GM03348 (cell line): ENCODE measurements at places on chromosomes 16 and 17.
A peak's percentile ranks its signal among the peaks of the same experiment; 100 is the strongest.

DNA sequence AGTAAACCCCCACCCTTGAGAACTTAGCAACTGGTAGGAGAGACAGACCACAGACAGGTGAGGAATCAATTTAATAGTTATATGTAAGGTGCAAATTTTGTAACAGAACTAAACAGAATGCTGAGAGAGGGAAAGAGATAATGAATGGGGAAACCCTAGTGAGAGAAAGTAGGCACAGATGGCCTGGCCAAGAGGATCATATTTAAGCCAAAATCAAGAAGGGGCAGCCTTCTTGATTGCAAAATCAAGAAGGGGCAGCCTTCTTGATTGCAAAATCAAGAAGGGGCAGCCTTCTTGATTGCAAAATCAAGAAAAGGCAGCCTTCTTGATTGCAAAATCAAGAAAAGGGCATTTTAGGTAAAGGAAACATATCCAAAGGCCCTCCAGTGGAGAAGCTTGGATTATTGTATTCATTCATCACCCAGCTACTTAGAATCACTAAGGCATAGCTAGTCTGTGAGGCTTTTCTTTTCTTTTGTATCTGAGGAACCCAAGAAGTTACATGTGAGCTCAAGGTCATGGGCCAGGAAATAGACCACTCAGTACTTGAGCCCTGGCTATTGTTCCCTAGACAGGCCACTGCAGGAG, 190.6 kb downstream of the CYLD start:
- DNase-seq = no peak

DNA sequence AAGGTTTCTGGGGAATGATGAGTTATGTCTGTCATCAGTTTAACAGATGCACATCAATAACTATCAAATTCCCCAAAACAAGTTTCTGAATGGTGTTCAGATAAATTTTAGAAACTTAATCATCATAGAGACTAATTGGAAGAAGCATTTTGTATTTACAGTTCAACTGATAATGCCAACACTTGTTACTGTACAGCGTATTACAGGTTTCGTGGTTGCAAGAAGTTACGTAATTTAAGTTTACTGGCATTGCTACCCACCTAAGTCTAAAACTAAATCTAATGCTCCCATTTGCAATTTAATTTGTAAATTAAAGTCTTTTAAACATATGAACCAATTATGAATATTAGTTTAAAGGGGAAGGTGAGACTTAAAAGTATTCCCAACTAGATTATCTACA, 3.0 kb downstream of the SRSF1 start:
- DNase-seq = no peak

DNA sequence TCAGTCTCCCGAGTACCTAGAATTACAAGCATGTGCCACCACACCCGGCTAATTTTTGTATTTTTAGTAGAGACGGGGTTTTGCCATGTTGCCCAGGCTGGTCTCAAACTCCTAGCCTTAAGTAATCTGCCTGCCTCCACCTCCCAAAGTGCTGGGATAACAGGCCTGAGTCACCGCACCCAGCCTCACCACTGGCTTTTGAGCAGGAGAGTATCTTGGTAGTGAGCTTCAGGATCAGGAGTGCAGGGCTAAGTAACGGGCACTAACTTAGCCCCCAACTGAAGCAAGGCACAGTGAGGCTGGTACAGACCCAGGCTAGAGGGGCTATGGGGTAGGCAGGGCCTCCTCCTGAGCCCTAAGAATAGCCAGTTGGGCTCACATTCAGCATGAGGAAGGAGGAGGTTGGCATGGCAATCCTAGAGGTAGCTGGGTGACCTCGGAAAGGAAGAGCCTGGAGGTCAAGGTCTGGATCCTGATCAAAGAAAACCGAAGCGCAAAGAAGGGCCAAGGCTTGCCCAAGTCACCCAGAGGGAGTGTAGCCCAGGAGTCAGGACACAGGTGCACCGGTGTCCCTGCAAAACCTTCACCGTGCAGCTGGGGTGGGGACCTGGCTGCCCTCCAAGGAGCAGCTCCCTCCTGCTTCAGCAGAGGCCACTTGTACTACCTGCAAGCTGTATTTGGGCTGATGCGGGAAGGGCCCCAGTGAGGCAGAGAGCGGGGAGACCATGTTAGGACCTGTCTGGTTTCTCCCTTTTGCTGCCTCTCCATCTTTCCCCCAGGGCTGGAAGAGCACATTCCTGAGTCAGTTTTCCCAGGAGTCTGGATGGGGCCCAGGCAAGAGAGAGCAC, 1.3 kb upstream of the ADGRG5 start:
- no peak for DNase-seq

- DNase-seq = no peak
Observed at GRCh38 chr17:38926293-38927070, 1.1 kb downstream of the LASP1NB start.

DNA sequence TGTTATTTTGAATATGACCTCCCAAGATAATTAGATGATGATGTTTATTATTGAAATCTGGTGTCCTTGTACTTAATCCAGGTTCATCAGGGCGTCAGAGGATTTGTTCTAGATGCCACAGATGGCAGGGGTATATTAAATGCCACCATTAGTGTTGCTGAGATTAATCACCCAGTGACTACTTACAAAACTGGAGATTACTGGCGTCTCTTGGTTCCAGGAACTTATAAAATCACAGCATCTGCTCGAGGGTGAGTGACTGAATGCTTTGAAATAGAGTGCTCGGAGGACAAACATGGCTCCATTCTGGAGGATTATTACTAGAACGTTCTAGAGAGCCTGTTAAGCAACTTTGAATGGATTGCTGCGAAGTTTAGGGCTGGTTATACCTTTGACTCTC, 33.5 kb upstream of the GOSR1 start:
- DNase-seq = no peak

DNA sequence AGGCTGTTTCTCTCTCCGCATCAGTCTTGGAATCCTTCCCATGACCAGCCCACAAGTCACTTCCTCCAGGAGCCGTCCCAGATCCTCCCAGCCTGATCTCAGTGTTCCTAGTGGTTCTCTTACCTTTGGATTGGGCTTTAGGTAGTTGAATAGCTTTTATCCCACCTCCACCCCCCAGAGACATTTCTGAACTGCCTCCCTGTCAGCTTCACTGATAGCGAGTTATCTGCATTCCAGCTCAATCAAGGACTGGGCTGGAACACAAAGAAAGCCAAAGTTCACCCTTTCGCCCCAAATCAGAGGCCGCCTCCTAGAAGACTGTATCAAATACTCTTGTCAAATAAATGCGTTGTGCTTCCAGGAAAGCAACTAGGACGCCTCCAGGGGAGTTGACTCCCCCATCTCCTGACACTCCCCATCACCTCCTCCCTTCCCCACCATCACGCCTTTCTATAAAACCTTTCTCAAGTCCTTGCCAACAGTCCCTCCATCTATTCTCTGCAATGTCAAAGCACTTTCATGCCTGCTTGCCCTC, 72.7 kb downstream of the TMEM132E start:
- no peak for DNase-seq

- DNase-seq = no peak
Observed at GRCh38 chr16:57528499-57529390, 7.6 kb downstream of the CCDC102A start.

DNA sequence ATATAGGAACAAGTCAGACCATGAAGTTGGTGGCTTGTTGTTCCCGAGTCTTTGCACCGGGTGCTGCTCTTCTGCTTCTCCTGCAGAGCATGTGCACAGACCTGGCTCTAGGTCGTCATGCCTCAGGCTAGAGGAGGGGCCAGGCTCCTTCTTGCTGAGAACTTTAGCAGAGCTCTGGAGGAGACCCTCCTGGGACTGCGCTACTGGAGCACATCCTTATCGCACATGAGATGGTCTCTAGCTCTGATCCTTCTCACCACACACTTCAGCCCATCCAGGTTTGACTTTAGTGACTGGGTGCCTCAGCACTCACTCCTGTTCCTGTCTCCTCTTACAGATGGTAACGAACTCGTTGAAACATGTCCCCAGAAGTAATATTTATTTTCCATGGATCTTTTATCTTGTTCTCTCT, 14.9 kb downstream of the FOXK2 start:
- no peak for DNase-seq

DNA sequence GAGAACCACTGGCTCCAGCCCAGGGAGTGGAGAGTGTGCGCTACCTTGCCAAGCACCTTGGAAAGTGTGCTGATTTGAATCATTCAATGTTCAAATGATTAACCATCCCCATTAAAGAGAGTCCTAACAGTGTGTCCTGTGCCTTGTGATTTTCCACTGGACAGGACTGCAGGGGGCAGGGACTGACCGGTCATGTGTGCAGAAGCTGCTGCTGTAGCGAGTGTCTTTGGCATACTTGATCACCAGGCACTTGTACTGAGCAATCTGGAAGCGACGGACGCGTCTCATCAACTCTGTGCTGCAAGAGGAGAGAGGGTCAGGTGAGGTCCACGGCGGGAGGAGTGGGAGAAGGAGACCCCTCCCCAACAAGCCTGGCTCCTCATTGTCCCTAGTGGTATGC, 2.0 kb downstream of the TK1 start:
- DNase-seq = no peak

DNA sequence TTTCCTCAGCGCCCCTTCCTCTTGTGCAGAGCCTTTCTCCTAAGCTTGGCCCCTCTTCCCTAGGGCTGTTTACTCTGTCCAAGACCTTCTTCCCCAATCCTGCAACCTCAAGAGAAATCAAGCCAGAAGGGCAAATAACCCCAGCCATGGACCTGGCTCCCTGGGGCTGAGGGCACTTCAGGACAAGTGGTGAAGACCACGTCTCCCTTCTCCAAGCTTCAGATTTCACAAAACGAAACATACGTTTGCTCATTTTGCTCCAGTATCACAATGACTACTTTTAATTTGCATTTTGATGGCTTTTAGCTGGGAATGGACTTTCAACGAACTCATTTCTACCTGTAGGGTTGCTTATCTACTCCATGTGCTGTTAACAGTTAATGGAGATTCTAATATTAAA, 139.8 kb upstream of the CACNG5 start:
- DNase-seq = no peak

DNA sequence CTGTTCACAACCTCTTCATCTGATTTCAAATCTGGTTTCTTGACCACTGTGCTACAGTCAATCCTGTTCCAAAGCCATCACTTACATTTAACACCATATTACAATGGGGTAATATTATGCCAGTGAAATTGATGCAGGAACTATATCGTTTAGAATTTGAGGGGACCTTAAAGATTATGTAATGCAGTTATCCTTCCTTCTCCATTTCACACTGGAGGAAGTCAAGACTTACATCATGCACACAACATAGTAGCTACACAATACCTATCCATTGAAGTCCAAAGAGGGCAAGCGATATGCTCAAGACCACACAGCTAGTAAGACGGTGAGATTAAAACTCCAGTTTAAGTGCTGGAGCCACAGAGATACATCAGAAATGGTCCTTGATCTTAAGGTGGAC, 16.8 kb downstream of the NOG start:
- DNase-seq = no peak

DNA sequence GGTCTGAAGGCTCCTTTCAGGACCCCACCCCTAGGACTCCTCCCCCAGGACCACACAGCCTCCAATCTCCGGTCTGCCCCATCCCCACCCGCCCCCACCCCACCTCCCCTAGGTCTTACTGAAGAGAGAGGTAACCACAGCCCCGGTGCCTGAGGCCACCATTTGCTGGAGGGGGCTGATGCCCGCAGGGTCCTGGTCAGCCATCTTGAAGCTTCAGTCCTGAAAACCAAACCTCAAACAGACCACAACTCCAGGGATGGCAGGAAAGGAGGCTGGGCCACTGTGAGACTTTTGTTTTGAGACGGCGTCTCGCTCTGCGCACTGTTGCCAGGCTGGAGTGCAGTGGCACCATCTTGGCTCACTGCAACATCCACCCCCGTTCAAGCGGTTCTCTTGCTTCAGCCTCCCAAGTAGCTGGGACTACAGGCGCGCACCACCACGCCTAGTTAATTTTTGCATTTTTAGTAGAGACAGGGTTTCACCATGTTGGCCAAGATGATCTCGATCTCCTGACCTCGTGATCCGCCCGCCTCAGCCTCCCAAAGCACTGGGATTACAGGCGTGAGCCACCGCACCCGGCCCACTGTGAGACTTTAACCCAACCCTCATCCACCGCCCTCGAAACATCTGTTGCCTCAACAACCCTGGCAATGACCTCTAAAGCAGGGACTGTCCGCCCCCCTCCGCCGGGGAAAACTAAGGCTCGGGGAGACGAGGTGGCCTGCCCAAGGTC, 1.1 kb downstream of the SLC25A39 start:
- no peak for DNase-seq

- no peak for DNase-seq
Observed at GRCh38 chr17:1616101-1616500, 12.5 kb downstream of the SLC43A2 start.

DNA sequence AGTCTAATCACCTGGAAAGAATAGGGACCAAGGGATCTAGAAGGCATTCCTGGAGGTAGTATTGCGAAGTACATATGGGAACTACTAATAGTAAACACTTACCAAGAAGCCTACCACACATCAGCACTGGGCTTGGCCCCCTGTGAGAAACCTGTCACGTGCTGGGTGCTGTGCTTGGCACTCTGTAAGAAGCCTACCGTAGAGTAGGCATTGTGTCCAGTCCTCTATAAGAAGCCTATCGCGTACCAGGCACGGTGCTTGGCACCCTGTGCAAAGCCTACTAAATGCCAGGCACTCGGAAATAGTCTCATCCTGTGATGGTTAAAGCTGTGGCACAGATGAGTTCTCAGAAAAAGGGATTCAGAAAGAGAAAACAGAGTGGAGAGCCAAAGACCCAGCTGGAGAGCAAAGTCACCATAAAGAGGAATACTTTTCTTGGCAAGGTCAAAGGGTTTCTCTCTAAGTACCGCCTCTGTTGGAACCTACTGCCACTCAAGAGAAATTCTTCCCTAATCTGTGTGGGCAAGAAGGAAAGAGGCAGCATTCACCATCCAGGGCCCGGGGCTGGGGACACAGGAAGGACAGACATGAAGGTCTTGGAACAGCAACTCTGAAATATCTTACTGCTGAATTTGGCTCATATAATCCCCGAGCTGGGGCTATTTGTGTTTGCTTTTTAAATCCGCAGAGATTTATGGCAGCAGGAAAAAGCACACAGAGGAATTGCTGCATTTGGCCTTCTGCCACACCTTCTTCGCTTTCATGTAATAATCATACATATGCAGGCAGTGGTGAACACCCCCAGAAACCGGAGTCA, 81.8 kb downstream of the VAT1L start:
- no peak for DNase-seq

GRCh38 chr16:2836646-2837508, 6.8 kb downstream of the ZG16B start:
- DNase-seq = no peak

- DNase-seq = peak; percentile 18
Observed at GRCh38 chr16:6682142-6682811, 650.4 kb upstream of the RBFOX1 start.

DNA sequence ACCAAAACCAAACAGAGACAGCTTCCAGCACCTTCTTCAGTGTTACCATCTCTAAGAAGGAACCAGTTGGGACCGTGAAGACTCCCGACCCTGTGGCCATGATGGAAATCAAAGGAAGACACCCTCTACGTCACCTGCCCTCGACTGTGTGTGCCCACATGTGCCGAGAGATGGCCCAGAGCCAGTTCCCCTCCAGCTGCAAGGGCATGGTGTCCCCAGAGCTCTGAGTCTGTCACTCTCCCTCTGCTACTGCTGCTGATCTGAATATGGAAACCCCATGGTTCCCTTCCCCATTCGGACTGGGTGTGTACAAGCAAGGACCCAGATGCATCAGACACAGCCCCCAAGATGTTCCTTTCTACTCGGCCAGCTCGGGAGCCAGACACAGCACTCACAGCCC, 76.4 kb downstream of the SOCS1 start:
- no peak for DNase-seq
